ENCODE measurements at places on chromosomes 2 and 18.
A peak's percentile ranks its signal among the peaks of the same experiment; 100 is the strongest.

DNA sequence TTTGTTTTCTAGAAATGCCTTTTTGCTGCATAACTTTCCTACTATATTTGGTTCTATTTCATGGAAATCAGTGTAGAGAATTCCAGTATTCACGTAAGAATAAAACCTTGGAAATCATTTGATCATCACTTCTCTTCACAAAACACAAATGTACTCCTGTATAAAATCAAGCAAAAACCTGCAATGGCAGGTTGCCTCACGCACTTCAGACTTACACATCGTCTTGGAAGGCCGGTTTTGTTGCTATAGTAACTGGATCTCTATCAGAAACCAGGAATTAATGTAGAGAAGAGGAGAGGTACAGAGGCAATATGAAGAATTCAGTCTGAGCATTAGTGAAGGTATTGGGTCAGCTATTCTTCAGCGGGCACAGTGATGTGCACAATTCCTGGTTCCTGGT is 370.7 kb upstream of the CYRIA start:
- no peak for DNase-seq

DNA sequence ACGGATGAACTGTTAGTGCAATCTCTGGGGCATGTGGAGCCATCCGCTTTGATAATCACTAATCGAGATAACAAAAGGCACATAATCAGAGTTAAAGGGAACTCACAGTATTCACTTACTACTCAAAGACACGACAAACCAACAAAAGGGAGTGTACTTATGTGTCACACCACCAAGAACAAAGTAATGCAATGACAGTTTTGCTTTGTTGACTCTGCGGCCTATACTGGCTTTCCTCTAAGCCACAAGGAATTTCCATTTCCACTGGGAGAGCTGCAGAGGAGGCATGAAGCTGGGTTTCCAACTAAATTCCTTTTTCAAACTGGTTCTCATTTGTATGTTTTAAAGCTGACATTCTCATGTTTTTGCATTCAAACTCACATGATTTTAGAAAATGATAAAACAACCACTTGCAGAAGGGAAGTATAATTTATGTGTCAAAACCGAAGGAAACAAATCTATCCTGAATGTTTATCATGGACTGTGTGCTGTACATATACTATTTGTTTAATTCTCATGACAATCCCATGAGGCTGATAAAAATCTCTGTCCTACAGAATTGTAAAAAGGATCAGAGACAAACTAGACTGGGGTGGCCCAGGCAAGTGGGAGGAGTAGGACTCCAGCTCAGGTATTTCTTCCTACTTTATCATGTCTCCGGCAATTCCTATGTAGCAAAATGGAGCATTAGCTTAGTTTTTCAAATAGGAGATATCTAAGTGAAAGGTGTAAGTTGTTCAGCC is 149.6 kb upstream of the SMAD7 start:
- DNase-seq: peak; percentile 90

- DNase-seq: no peak
Observed at GRCh38 chr2:120850551-120850950, 114.9 kb downstream of the GLI2 start.

DNA sequence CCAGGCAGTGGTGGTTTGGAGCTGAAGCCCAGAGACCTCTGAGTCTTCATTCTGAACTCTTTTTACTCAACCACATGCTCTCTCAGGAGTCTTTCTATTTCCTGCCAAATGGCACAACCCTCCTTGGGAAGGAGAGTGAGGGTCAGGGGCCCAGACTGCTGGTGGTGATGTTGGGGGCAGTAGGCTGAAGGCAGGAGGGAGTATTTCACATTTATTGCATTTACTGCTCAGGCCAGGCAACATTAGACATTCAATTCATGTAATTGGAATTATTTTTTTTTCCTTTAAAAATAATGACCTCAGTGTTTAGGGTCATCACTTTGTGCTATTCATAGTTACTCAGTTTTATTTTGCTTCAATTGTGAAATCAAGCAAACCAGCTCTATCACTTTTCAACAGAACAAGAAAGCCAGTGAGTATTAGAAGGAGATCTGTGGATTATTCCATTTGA is 311.3 kb upstream of the NT5C1B start:
- DNase-seq: peak; percentile 48

GRCh38 chr2:42127425-42128424 is 41.4 kb upstream of the EML4 start:
- DNase-seq: peak; percentile 35

- DNase-seq: no peak
Observed at GRCh38 chr2:45786030-45786835, 134.8 kb downstream of the PRKCE start.

GRCh38 chr18:69689121-69689759 is 258.4 kb downstream of the CD226 start:
- no peak for DNase-seq

DNA sequence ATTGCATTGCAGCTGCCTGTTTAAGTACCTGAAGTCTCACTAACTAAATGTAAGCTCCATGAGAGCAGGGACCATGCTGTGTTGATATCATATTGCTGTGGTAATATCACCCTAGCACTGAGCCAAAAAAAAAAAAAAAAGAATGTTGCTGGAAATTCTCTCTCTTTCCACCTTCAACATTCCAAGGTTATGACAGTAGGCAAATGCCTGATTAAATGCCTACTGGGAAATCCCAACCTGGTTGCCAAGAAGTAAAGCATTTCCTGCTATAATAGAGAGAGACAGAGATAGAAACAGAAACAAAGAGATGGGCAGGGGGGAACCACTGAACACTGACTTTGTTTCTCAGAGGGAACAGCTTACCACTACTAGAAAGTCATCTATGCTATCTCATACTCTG is 1604.2 kb downstream of the LRP1B start:
- peak; percentile 5 for DNase-seq

- no peak for DNase-seq
Observed at GRCh38 chr2:21098294-21098693, 25.5 kb upstream of the TDRD15 start.

- DNase-seq: peak; percentile 31
Observed at GRCh38 chr2:45554742-45555140, 56.3 kb downstream of the SRBD1 start.

GRCh38 chr2:23721454-23721826 is 205.5 kb downstream of the ATAD2B start:
- peak; percentile 13 for DNase-seq

- DNase-seq: no peak
Observed at GRCh38 chr2:222538535-222538934, 114.2 kb downstream of the SGPP2 start.

DNA sequence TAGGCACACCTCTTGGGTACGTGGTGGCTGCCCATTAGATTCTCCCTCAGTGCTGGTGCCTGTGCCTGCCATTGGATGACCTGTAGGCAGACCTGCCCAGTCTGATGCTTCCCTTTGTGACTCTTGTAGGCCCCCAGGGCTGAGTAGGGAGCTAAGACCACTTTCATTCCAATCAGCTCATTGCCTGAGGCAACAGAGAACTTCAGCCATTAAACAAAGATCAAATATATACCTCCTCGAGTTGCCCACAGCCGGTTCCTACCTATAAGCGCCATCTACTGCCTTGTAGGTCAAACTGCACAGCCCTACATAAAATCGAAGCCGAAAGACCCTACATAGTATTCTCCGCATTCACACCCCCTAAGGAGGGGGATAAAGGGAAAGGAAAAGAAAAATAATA is 184.6 kb downstream of the ETAA1 start:
- DNase-seq: no peak

DNA sequence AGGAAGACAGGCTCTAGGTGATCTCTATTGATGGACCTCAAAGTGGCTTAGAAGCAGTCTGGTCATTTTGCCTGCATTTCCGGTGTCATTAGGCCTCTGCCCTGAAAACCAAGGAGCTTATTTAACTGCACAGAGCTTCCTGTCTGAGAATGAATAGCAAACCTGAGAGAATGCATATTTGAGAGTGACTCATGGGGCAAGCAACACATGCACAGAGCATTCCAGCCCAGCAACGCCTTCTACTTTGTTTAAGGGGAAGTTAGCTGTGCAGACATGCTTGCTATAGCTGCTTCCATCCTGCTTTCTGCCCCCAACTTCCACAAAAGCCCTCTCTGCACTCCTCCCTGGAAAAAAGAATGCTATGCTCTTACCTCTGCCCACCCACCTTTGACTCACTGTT is 232.8 kb downstream of the GRB14 start:
- DNase-seq: peak; percentile 81

DNA sequence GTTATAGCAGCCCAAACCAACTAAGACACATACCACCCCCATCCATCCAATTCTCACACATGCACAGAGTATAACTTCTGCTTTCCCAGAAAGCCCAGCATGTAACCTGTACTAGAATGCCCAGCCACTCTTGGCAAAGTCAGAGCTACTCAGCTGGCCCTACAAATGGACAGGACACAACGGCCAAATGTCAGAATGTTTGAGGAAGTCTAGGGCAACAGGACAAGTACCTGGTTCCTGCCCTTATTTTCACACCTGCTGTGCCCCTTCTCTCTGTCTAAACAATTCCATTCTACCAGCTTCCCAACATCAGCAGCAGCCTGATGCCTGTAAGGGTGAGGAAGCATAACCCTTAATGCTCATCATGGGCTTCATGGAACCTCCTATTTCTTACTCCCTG is 15.1 kb upstream of the BZW1 start:
- DNase-seq: no peak

DNA sequence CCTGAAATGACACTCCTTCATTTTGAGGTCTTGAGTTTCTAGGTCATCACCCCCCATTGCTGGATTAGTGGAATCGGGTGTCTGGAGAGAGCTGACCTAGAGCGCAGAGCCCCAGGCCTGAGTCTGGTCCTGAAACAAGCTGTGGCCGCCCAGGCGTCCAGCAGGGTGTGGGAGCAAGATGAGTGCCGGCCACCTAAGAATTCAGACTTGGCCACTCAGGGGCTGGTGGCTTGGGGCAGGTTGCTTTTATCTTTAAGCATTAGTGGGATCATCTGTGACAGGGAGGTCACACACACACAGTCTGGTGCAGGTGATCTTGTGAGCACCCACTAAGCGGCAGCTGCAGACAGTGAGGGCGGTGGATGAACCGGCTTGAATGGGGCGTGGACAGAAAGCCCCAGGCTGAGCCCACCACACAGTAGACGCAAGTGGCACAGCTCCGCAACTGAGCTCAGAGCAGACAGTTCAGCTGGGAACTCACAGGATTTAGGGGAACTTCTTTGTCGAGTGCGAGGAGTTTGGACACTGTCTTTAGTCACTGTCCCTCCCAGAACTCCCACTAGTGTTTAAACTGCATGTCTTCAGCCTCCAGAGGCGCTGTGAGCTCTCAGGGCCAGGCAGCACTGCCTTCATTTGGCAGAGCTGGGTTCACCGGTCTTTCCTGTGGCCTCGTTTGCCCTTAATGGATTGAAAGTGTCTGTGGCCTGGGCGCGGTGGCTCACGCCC is 21.5 kb downstream of the ITGB1BP1 start:
- DNase-seq: no peak

DNA sequence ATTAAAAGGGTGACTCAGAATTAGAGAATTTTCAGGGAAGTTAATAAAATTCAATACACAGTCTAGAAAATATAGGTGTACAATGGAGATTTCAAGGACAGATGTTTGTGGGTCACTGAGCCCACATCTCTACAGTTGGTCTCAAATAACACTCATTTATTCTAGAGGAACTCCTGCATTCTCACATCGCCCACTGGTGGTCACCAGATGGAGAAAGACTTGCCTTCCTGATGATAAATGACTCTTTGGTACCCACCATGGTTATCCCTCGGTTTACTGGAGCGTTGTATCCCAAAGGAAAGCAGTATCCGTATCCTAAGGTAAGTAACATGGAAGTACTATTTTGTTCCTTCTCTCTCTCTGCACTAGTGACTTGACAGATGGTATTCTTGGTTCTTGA is 1297.1 kb downstream of the DPP10 start:
- no peak for DNase-seq

DNA sequence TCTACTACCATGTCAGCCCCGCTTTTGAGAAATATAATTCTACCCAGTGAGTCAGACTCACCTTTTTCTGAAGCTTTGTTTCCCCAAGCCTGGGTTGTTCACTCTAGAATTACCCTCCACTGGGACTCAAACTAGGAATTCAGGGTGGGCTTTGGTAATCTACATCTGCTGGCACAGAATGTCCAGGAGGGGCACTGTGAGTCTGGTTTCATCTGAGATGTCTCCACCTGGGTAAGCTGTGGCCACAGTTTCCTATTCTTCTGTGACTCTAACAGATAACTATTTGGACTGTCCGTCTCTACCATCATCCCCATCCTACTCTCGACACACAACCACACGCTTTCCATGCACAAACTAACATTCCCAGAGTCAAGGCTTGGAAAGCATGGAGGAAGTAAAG is 457.2 kb downstream of the STK39 start:
- no peak for DNase-seq

- peak; percentile 34 for DNase-seq
Observed at GRCh38 chr2:1047485-1047884, 96.8 kb downstream of the SNTG2 start.

- peak; percentile 66 for DNase-seq
Observed at GRCh38 chr2:140863713-140864112, 1267.1 kb downstream of the LRP1B start.

DNA sequence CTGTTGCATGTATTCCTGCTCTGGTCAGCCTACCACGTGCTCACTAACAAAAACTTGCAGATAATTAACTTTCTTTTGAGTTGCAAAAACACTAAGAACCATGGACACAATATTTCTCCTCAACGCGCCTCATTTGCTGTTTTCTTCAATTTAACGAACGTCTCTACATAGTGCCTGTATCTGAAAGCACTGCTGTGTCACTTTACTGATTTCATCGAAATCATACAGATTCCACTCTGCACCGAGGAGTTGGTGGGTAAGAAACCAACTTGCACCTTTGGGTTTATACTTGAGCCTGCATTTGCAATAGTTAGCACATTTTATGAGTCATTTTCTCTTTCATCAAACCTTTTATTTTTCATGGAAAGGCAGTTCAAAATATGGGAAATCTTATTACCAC is 145.8 kb downstream of the DCDC2C start:
- DNase-seq: no peak

DNA sequence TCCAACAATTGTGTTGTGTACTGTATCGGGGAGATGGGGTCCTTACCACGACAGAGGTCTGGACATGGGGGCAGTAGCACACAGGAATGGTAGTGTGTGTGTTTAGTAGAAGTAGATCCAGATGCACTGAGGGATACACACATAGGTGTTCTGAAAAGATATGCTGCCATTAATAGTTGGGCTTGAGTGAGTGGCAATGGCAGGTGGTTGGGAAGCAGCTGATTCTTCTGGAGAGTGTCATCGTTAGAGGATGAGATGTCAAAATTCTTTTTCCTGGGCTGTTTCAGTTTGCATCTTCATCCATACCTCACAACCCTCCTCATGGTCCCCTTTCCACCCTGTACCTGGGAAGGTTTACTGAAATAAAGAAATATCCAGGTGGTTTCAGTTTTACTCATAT is 66.6 kb downstream of the UGGT1 start:
- peak; percentile 43 for DNase-seq

- DNase-seq: peak; percentile 45
Observed at GRCh38 chr2:231932711-231932970, 6.4 kb upstream of the NPPC start.

GRCh38 chr2:42928161-42928691 is 135.8 kb upstream of the HAAO start:
- DNase-seq: no peak

GRCh38 chr2:6163932-6164331 is 471.7 kb downstream of the SOX11 start:
- DNase-seq: no peak
